AG04450 (cell line): ENCODE measurements at places on chromosomes 1 and 21.

- DNase-seq, result no peak
Observed at GRCh38 chr1:8482979-8483381, 165.1 kb downstream of the SLC45A1 start.

GRCh38 chr1:172827841-172828240 lies 168.9 kb downstream of the FASLG start:
- DNase-seq, result no peak

DNA sequence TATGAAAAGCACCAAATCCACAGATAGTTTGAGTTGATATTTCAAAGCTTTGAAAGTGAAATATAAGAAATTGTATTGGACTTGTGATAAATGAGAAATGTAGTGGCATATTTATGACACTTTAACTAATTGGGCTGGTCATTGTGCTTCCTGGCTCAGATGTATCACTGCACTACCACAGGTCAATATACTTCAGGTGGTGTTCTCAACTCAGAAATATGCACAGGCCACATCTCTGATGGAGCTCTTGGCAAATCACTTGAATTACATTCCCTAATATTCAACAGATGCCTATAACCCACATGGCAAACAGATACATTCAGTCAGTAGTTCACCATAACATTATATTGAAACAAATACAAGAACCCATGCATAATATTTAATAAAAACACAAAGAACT lies 209.6 kb downstream of the LYPLAL1 start:
- no peak for DNase-seq

GRCh38 chr1:11796036-11796828 lies 9.5 kb downstream of the MTHFR start:
- DNase-seq, result no peak

DNA sequence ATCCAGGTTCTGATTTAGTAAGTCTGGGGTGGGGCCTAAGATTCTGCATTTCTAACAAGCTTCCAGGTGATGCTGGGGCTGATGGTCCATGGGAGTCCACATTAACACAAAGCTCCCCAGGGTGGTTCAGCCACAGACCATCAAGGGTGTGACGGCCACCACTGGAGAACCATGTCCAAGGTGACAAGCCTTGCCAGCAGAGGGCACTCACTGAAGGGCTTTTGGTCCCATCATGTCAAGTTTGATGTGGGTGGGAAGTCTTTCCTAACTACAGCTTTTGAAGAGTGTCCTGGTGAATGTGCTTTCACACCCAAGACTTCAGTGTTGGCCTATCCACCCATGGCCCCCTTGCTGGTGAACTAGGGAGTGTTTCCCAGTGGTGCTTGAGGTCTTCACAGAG lies 67.1 kb downstream of the UBE2T start:
- no peak for DNase-seq

- DNase-seq, result no peak
Observed at GRCh38 chr1:104120525-104120924, 370.8 kb downstream of the AMY1C start.

- no peak for DNase-seq
Observed at GRCh38 chr21:27321791-27322190, 354.9 kb upstream of the ADAMTS5 start.

- no peak for DNase-seq
Observed at GRCh38 chr1:197806718-197807117, 31.4 kb upstream of the DENND1B start.

GRCh38 chr1:163410073-163410999 lies 88.6 kb downstream of the NUF2 start:
- DNase-seq, result peak; percentile 2

- DNase-seq, result no peak
Observed at GRCh38 chr1:28147264-28148094, 29.0 kb downstream of the PTAFR start.

DNA sequence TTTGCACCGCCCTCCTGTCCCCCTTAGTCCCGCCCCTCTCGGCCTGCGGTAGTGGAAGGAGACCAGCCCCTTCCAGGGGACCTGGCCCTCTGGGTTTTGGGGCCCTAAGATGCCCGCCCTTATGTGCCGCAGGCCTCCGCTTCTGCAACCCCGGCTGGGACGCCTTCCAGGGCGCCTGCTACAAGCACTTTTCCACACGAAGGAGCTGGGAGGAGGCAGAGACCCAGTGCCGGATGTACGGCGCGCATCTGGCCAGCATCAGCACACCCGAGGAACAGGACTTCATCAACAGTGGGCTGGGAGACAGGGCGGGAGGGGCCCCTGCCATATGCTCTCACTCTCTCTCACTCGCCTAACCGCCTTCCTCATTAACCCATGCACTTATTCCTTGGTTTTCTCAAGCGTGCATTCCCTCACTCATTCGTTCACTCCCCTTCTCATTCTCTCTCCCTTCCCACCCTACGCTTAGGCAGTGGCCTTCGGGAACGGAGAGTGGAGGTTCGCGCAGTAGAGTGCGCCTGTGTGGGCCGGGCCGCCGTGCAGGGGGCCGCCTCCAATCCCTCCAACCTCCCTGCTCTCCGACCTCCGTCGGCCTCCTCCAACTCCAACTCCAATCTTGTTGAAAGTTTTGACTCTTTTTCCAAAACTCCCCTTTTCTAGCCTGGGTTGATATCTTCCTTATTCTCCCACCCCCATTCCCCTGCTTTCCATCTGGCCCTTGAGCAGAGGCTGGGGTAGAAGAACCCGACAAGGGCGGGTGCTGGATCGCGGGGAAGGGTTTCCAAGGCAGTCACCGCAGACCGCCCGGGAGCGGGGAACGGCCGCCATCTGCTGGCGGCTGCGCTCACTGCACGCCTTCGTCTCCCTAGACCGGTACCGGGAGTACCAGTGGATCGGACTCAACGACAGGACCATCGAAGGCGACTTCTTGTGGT lies 15.2 kb downstream of the BCAN start:
- no peak for DNase-seq

GRCh38 chr1:183131166-183131565 lies 54.9 kb upstream of the LAMC2 start:
- DNase-seq, result no peak

DNA sequence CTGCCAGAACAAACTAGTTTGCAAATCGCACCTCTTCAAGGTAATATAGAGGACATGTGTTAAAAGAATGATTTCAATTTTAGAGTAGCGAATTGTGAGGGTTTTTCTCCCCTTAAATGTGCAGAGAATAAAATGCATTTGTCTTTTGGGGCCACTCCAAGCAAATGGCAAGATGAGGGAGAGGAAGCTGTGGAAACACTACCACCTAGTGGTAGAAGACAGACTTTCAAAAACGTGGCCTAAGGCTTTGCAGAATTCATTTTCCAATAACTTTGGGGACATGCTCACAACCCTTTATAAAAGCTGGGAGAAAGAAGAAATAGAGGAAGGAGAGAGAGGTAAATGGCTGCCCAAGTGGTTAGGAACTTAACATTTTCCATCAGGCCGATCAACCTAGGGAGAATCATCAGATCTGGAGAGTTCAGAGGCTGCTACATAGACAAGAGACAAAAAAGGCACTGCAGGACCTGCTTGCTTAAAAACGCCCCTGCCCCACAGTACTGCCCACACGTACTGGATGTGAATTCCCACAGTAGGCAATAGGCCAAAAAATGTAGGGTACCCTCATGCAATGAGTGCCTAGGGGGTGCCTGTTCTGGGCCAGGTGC lies 15.7 kb upstream of the RCAN1 start:
- no peak for DNase-seq

GRCh38 chr1:36134505-36135329 lies 9.7 kb upstream of the COL8A2 start:
- DNase-seq, result no peak

GRCh38 chr1:32045772-32046171 lies 27.0 kb upstream of the TMEM39B start:
- DNase-seq, result no peak
